ENCODE measurements at places on chromosomes 3 and 15. TPM values are rescaled to one million over a fixed set of nuclear protein-coding genes. Genes with fewer than 3 reads are reported as not detected.
A peak's percentile ranks its signal among the peaks of the same experiment; 100 is the strongest.

GRCh38 chr3:38190481-38190881, 25.1 kb downstream of the OXSR1 start:
- peaks cover 23% of the 10 kb centered on the region for H3K36me3 ChIP-seq
- H3K27ac ChIP-seq = no peak overlapping the region
- no peak overlapping the region for H3K4me3 ChIP-seq
- no peaks in the 10 kb centered on the region for H3K4me1 ChIP-seq

GRCh38 chr3:187743195-187744141, 1.8 kb downstream of the BCL6 start:
- peak overlapping the region; percentile 98 for H3K4me3 ChIP-seq
- no peaks in the 10 kb centered on the region for H3K27me3 ChIP-seq
- peaks cover 28% of the 10 kb centered on the region for H3K4me1 ChIP-seq
- peak overlapping the region; percentile 100 for H3K27ac ChIP-seq
- peak; percentile 59 for DNase-seq
- H3K36me3 ChIP-seq = peaks cover 49% of the 10 kb centered on the region

DNA sequence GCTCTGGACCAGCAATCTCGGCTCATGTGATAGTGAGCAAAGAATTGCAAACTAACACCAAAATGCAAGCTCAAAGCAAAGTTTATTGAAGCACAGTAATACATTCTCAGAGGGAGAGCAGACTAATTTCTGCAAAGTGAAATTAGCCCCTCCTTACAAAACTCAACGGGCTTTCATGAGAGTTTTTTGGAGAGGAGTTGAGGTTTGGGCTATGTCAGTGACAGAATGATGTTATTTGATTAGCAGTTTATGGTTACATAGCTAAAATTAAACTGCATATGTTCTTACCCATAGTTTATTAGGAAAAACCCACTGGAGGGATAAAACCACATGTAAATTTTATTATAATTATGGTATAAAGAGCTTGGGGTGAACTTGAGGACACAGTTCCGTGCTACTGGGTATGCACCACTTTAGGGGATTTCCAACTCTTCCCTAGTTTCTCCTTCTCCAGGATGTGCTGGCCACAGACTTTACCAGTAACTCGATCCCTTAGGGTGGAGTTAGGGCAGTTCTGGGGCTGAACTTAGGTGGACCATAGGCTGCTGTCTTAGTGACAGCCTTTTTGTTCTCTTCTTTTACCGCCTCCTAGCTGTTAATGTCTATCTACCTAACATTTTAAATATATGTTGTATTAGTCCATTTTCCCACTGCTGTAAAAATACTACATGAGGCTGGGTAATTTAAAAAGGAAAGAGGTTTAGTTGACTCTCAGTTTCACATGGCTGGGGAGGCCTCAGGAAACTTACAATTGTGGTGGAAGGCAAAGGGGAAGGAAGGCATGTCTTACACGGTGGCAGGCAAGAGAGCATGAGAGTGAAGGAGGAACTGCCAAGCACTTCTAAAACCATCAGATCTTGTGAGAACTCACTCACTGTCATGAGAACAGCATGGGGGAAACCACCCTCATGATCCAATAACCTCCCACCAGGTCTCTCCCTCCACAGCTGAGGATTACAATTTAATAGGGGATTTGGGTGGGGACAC, 8.9 kb upstream of the AADACL2 start:
- no peak for DNase-seq
- H3K4me3 ChIP-seq = no peak overlapping the region
- H3K4me1 ChIP-seq = no peaks in the 10 kb centered on the region
- no peak overlapping the region for H3K27ac ChIP-seq
- no peaks in the 10 kb centered on the region for H3K36me3 ChIP-seq
- no peaks in the 10 kb centered on the region for H3K27me3 ChIP-seq

GRCh38 chr15:54082836-54083492, 104.7 kb downstream of the UNC13C start:
- H3K4me3 ChIP-seq = no peak overlapping the region
- no peaks in the 10 kb centered on the region for H3K4me1 ChIP-seq
- DNase-seq = peak; percentile 25
- H3K36me3 ChIP-seq = no peaks in the 10 kb centered on the region

- H3K4me3 ChIP-seq = no peak overlapping the region
- DNase-seq = no peak
- H3K27ac ChIP-seq = no peak overlapping the region
- H3K4me1 ChIP-seq = no peaks in the 10 kb centered on the region
These were observed 431.0 kb upstream of the ATP10A start for GRCh38 chr15:26294059-26294689.

GRCh38 chr15:74799856-74800558, 12.6 kb upstream of the LMAN1L start:
- H3K4me3 ChIP-seq = no peak overlapping the region
- peak overlapping the region; percentile 83 for H3K27ac ChIP-seq
- peaks cover 13% of the 10 kb centered on the region for H3K4me1 ChIP-seq
- peak; percentile 90 for DNase-seq

DNA sequence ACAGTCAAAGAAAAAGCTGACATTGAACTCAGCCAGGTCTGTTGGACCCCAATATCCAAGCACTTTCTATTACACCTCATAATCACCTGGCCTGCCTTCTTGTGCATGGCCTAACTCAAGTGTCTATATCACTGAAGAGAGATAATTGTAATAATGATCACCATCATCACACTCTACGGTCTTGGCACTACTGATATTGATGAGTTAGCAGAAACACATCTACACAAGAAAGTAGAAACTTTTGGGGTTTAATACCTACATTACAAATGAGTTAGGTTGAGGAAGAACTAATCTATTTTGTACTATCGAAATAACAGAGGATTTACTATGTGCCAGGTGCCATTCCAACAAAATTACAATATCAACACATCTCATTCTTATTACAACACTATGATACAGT, 30.7 kb downstream of the TUSC7 start:
- H3K36me3 ChIP-seq = no peaks in the 10 kb centered on the region
- H3K4me1 ChIP-seq = no peaks in the 10 kb centered on the region
- H3K27ac ChIP-seq = no peak overlapping the region
- H3K4me3 ChIP-seq = no peak overlapping the region
- peaks cover 91% of the 10 kb centered on the region for H3K27me3 ChIP-seq
- DNase-seq = no peak

GRCh38 chr15:98580572-98580971, 67.8 kb upstream of the IGF1R start:
- H3K4me1 ChIP-seq = no peaks in the 10 kb centered on the region
- peaks cover 57% of the 10 kb centered on the region for H3K27me3 ChIP-seq
- H3K36me3 ChIP-seq = no peaks in the 10 kb centered on the region

The KCNMB2 gene
- not detected for total RNA-seq

The SMCO1 gene
- total RNA-seq = not detected

The PDCD7 gene
- 26.3 TPM for total RNA-seq
